Left forelimb (tissue), 1 donor: ENCODE measurements at places on chromosomes 6 and 20.

GRCh38 chr6:137878486-137879285 lies 11.6 kb downstream of the TNFAIP3 start:
- no peak for DNase-seq

DNA sequence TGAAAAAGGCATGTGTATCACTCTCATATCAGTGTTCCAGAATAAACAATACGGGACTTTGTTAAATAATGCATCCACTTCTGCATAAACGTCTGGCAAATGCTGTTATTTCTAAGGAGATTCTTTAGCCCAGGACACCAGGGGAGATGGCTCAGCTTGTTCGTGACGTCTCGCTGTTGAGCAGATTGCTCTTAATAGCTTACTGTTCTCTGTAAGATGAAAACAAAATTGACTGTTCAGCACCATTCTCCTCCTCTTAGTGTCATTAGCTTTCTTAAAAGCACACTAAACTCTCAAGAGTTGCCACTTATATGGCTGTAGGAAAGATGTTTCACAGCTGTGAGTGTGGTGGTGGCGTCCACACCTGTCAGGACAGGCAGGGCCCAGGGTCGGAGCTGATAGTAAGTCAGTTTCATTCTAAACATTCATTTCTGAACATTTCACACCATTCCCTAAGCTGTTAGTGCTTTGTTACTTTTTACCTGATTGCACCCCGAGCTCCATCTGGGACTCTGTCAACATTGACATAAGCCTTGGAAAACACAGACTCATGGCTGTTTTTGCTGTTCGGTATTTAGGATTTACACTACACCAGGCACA lies 132.1 kb downstream of the ZDHHC14 start:
- no peak for DNase-seq

GRCh38 chr6:14316651-14317386 lies 199.2 kb downstream of the CD83 start:
- no peak for DNase-seq

- no peak for DNase-seq
Measured at GRCh38 chr20:10332656-10333415, 101.2 kb downstream of the MKKS start.

DNA sequence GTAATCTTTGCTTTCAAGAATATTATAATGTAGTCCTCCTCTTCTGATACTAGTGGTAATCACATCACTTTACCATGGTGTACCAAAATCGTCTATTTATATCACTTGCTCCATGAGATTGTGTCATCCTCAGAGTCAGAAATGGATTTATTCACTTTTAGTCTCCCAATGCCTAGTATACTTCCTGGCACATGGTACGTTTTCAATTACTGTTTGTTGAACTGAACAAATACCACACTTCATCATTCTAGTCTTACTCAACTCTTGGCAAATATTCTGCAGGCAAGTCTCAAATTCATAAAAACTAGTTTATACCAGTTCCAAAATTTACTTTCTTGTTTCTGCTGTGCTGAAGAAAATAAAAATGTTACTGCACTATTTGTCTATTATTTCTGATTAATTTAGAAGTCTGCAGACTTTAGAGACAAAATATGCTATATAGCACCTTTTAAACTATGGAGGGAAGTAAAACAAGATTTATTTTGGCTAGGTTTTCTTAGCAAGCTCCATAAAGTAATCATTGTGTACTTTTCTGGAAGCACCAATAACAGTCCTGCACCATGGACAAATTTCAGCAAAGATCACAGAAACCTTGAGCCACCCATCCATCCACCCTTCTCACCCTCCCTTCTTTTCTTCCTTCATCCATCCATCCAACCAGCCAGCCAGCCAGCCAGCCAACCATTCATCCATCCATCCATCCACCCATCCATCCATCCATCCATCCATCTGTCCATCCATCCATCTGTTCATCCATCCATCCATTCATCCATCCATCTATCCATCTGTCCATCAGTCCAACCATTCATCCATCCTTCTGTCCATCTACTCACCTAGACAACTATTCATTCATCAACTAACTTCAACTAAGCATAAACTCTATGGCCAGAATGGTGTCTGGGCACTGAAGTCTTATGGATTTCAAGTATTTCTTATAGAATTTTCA lies 102.1 kb upstream of the STMND1 start:
- no peak for DNase-seq

- no peak for DNase-seq
Measured at GRCh38 chr6:165266621-165267020, 42.8 kb downstream of the C6orf118 start.

GRCh38 chr6:30122515-30122914 lies 9.6 kb upstream of the TRIM31 start:
- DNase-seq = no peak

- peak; percentile 80 for DNase-seq
Measured at GRCh38 chr6:26233649-26234420, 131.2 kb upstream of the BTN3A2 start.

DNA sequence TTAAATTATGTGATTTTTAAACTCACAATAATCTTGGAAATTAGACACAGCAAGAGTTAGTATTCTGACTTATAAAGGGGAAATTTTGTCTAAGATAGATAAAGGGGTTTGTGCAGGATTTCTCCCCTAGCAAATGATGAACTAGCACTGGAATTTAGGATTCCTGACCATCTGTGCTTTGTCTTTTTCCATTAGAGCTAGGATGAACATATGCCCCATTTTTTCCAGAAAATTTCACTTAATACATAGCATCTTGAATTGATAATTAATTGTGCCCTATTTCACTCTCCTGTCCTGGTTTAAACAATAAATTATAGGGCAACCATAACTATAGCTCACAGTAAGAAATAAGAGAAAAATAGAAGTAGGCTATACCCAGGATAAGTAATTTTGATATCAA lies 601.0 kb downstream of the GRIK2 start:
- DNase-seq = no peak

DNA sequence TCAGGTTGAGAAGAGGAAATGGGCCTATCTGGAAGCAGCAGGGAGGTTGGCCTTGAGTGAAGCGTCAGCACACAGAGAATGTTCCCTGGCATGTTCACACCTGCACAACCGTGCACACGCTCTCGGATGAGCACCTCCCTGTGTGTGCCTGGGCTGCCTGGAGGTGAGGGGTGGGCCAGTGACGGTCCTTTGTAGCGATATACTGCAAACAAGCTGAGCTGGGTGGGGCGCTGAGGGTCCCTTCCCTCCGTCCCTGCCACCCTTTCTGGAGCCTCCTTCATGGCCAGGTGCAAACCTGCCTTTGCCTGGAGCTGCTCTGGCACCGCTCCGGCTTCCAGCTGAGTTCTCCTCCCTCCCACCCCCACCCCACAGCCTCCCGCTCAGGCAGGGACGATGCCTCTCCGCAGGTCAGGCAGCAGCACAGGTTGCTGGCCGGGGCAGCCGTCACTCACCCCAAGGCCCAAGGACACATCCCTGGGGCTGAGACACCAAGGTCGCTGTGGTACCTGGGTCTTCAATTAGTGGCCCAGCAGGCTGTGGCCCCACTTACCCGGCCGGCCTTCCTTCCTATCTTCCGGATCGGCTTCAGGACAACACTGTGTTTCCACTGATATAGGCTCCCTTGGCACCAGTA lies 111.6 kb downstream of the ERMARD start:
- peak; percentile 37 for DNase-seq

DNA sequence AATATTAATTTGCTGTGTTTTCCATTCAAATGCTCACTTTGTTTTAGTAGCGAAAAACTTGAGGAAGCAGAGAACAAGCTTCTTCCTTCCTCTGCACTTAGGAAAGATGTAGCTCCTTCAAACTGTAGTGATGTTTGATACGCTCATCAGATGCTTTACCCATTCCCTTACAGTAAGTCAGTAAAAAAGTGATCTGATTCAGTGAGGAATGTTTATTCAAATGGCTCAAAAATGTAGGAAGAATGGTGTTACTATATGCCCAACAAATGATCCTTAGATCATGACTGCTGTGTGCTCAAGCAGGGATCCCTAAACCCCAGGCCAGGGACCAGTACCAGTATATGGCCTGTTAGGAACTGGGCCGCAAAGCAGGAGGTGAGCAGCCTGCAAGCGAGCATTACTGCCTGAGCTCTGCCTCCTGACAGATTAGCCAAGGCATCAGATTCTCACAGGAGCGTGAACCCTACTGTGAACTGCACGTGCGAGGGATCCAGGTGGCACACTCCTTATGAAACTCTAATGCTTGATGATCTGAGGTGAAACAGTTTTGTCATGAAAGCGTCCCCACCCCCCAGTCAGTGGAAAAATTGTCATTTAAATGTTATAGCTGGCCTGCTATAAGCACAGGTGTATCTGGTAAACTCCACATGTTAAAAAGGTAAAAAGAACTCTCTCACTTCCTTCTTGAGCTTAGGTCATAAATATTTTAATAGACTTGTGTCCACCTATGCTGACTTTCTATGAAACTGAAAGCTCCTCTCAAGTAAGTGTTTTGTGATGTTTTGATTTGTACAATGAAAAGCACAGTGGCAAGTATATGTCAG lies 187.2 kb downstream of the FOXC1 start:
- DNase-seq = no peak

DNA sequence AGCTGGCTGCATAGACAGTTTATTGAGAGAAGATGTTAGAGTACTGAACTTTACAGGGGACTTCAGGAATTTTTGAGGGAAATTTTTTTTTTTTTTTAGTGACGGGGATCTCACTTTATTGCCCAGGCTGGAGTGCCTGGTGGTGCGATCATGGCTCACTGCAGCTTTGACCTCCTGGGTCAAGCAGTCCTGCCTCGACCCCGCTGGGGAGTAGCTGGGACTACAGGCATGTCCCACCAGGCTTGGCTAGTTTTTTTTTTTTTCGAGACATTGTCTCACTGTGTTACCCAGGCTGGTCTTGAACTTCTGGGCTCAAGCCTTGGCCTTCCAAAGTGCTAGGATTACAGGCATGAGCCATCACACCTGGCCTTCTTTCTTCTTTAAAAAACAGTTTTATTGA lies 10.8 kb upstream of the EFCAB8 start:
- no peak for DNase-seq

DNA sequence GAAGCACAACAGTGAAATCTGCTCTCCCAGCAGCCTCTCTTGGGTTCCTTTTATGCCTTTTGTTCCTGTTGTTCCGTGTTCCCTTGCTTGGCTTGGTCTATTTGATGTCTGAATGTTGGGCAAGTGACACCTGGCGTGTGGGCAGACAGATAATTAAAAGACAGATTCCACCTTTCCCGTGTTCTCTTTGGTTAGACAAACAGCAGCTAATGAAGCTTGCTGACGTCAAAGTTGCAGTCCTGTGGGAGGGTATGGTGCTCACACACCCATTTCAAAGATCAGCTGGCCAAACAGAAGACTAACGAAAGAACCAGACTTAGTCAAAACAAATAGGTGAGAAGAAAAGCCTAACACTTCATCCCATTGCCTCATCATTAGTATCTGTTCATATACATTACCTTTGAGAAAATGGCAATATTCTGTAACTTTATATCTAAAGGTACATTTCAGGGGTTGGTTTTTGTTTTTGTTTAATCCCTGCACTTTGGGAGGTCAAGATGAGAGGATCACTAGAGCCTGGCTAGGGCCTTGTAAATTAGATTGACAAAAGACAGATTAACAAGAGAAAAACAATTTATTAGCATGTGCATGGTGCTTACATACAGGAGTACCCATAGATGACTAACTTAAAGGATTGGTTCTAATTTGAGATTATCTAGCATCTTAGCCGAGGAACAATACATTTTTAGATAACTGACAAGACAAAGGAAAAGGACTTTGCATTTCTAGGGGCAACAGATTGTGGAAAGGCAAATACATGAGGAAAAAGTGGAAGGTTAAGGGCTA lies 48.9 kb upstream of the TNFRSF21 start:
- DNase-seq = no peak

DNA sequence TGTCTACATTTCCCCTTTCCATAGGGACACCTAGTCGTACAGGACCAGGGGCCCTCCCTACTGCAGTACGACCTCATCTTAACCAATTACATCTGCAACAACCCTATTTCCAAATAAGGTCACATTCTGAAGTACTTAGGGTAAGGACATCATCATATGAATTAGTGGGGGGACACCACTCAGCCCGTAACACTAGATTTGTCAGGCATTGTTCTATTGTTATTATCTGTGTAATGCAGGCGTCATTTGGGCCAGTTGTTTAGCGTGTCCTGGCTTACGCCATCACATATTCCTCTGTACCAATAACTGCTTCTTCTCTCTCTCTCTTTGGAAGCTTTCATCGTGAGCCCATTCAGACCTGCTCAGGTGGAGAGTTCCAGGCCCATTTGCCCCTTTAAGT lies 89.3 kb downstream of the CAP2 start:
- no peak for DNase-seq

DNA sequence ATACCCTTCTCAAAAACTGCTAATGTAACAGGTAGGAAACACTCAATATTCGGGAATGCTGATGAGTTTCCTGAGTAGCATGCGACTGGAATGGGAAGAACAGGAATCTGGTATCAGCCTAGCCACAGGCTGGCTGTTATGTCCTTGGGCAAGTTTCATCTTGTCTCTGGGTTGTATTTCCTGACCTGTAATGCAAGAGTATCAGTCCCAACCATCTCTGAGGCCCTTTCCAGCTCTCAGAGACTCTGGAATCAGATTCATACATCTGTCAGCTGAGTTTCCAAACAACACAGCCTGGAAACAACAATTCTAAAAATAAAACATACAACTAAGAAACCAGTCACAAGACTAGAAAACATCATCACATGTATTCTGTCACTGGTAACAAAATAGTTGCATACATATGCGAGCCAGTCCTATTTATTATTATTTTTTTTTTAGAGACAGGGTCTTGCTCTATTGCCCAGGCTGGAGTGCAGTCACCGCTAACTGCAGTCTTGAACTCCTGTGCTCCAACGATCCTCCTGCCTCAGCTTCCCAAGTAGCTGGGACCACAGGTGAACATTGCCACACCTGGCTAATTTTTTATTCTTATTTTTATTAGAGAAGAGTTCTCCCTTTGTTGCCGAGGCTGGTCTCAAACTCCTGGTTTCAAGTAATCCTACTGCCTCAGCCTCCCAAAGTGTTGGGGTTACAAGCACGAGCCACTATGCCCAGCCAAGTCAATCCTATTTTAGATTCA lies 16.7 kb upstream of the TFAP2A start:
- peak; percentile 9 for DNase-seq

DNA sequence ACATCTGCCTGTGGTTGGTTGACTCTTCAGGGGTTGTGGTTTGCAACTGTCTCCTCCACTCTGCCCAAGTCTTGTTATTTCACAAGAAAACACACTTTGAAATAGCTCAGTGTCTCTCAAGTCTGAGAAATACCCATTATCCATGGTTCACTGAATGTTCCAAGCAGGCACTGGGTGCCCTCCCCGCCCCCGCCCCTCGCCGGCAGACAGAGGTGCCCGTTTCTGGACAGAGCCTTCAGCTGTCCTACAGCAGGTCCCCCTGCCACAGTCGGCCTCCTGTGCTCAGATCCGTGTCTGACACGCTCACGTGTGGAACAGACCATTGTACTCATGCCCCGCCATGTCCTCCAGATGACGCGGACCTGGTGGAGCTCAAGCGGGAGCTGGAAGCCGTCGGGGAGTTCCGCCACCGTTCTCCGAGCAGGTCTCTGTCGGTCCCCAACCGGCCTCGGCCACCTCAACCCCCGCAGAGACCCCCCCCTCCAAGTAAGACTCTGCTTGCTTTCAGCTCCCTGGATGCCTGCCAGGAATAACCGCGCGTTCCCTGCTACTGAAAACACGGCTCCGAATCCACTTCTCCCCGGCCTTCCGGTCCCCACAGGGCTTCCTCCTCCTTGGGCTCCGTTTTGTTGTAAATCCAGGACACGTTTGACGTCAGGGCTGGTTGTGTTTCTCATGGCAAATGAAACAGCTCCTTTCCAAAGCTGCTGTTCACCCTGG lies 81.4 kb downstream of the SERAC1 start:
- no peak for DNase-seq

- no peak for DNase-seq
Measured at GRCh38 chr6:83285917-83286316, 92.8 kb downstream of the RWDD2A start.

- DNase-seq = no peak
Measured at GRCh38 chr20:38452880-38453624, 17.9 kb upstream of the SNHG17 start.

- DNase-seq = no peak
Measured at GRCh38 chr20:8912096-8912495, 156.8 kb upstream of the PLCB4 start.
